ENCODE measurements at places on chromosomes 7 and 10.
A peak's percentile ranks its signal among the peaks of the same experiment; 100 is the strongest.

- no peak for DNase-seq
These were observed 444.7 kb downstream of the TCERG1L start for GRCh38 chr10:130866857-130867256.

DNA sequence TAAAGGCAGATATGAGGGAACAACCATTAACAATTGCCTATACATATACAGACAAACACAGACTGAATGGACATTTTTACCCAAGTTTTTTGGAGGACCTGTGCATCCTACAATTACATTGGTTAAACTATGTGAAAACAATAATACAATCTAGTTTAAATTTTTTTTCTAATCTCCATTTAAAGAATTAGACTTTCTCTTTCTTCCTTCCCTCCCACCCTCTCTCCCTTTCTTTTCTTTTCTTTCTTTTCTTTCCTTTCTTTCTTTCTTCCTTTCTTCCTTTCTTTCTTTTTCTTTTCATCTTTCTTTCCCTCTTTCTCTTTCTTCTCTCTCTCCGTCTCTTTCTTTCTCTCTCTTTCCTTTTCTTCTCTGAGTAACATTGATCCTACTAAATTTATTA, 183.7 kb downstream of the HDAC9 start:
- no peak for DNase-seq

DNA sequence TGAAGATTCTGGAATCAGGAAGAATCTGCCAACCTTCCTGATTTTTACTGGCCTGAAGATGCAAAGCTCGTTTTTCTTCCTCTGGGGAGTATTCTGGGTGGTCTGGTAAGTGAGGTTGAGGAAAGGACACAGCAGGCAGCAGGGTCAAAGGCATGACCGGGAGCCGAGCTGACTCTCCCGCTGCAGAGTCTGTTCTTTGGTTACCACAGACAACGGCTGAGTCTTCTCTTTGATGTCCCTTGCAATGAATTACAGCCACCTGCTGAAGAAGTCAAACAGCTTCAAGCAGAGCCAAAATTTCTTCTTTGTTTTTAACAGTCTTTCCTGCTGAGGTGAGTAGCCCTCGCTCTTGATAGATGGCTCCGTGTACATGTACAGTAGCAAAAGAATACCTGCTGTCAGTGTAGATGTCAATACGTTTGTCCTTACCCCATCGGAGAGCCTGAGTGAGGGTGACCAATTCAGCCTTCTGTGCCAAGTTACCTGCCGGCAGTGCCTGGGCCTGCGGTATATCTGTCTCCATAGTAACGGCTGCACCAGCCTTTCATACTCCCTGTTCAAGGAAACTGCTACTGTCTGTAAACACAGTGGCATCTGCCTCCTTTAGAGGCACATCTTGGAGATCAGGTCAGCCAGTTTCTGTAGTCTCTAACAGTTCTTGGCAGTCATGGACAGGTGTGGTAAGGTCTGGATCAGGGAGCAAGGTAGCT, 76.4 kb downstream of the PRR15 start:
- no peak for DNase-seq

GRCh38 chr10:14536241-14537213, 205.8 kb upstream of the FRMD4A start:
- DNase-seq: peak; percentile 25

DNA sequence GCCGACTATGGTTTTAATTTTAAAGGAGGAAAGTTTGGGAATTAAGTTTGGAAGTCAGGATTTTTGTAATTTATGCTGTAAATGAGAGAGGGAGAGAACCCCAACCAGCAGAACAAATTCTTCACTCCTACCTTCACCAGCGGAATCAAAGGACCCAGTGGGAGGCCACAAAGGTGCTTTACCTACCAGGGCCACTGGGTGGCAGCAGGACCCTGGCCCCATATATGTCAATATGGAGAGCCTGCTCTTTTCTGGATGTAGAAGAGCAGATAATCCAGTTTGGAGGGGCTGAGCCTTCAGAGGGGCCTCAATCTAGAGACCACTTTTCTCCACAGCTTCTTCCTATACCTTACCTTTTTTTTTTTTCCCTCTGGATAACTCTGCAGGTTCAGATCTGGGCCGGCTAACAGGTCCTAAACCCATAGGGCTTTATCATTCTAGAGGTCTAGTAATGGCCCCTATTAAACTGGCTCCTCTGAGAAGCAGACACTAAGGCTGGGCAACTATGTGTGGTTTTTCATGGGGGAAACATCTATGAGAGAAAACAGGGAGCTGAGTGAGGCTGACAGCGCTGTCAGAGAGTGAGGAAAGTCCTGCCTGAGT, 8.5 kb upstream of the SCD start:
- DNase-seq: peak; percentile 74

DNA sequence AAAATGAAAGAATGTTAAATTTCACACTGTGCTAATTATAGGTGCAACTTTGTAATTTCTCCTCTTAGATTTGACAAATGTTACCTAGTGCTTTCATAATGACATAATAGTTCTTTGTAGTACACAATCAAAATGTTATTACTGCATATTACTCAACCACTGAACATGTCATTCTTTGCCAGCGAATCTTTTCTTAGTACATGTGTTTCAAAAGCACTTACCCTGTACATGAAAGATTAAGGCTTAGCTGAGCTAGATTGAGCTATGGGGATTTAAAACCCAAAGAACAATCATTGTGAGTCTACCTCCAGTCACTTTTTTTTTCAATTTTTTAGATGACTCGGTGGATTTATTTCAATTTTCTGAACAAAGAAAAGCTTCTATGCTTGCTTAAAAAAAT, 123.5 kb upstream of the FERD3L start:
- DNase-seq: no peak

GRCh38 chr7:85600395-85600794, 413.5 kb upstream of the SEMA3D start:
- no peak for DNase-seq

DNA sequence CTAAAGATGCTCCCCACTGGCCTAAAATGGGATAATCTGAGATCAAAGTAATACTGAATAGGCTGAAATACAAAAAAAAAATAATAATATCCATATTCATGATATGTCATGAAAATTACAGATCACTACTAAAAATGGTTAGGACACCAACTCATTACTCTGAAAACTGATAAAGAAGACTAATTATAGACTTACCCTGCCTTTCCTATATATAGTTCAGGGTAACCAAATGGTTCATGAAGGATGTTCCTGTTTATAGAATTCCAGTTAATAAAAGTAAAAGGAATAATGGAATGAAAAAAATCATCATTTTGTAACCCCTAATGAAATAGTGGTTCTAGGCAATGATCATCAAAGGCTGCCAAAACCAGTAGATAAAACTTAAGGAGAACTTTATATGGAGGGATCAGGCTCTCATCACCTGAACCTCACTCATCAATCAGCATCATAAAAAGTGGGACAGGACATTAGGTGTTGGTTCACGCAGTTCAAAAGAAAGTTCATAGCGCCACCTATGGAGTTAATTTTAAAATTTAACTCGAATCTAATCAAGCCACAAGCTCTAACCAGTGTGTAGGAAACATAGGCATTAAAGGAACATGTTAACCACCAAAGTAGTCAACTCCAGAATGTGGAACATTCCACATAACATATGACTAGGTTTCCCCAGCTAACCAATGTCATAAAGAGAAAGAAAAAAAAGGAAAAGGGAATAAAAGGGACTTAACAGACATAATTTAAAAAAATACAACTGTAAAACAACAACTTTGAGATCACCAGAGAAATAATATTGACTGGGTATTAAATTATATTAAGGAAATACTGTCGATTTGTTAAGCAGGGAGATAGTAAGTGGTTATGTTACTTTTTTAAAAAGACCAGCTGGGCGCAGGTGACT, 35.7 kb downstream of the P4HA1 start:
- DNase-seq: no peak

- no peak for DNase-seq
These were observed 743.4 kb downstream of the TNS3 start for GRCh38 chr7:46838463-46838862.

DNA sequence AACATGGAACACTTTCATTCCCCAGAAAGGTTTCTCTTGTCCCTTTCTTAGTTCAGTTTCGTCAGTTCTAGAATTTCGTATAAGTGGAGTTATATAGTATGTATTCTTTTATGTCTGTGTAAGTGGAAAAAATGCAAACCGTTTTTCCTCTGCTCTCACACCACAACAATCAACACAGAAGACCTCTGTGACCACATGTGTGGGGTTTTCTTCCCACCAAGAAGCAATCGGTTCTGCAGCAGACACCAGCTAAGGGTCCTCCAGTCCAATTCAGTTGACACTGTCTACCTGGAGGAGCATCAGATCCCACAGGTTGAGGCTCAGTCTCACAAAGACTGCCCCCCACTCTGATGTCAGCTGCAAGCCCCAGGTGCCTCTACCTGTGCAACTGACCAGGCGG, 6.2 kb downstream of the CDC123 start:
- DNase-seq: no peak

DNA sequence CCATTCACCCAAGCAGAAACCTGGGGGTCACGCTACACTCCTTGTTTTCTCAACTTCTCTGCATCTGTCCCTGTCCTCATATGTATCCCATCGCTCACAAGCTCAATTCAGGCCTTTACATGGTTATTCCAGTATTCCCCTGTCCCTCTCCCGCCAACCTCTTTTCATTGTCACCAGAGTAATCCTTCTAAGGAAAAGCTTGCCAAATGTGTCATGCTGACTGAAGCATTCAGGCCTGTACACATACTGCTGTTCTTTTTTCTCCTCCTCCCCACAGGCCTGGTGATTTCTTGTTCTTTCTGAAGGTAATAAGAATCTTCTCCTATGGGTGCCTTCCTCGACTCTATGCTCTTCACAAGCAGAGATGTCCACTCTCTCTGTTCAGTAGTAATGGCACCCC, 282.2 kb downstream of the PHTF2 start:
- DNase-seq: no peak

DNA sequence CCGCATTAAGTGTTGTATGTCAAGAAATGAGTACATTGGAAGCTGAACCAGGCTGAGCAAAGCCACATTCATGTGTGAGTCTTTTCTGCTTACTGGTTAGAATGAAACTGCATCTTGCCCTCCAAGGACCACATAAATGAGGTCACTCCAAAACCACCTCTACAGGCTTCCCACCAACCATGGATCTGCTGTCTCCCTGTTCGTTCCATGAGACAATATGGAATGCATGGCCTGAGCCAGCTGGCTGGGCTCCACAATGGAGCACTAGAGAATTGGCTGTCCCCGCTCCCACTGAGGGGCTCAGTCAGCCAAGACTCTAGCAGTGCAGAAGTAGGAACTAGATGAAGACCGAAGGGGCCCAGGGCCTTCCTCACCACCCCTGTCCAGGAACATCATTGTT, 120.8 kb downstream of the TNS3 start:
- DNase-seq: no peak
